Osteocyte (in vitro differentiated cells): ENCODE measurements at places on chromosomes 13 and 19.

DNA sequence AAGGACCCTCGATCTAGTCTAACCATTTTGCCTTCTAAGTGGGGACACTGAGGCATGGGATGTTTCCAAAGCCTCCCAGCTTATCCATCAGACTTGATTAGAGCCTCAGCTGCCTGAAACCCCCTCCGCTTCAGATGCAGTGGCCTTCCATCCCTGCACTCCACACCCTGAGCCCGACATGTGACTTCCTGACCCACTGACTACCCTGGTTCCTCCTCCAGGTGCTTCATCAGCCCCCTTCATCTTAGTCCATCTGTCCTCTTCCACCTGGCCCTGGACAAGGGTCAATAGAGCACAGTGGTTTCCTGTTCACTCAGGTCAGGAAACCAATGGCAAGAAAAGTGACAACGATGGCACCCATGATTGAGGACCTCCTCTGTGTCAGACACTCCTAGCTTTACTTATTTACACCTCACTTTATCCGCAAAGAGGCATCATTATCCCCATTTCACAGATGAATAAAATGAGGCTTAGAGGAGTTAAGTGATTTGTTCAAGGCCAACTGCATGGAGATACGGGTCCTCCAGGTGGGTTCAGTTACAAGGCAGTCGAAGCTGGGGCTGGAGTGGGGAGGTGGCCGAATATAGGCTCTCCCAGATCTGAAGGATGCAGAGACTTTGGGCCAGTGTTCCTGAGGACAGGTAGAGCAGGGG lies 81.6 kb upstream of the TM9SF2 start:
- DNase-seq: no peak

GRCh38 chr13:105541565-105541964 lies 993.9 kb downstream of the EFNB2 start:
- DNase-seq: no peak

DNA sequence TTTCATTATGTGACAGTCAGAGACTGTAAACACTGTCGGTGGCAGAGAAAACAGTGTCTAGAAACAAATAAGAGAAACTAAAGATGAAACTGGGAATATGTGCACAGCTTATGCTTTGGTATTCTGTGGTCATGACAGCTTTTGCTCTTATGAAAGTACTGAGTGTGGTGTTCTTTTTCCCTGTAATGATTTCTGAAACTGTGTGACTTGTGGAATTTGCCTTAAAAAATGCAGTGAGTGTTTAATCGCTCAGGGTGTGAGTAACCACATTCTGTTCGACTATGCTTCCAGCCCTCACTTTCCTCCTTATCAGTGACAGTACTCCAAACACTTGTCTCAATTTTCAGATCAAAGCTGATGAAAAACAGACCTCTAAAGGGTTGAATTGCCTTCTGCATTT lies 66.9 kb upstream of the DIAPH3 start:
- no peak for DNase-seq

- DNase-seq: no peak
Observed at GRCh38 chr13:30906411-30907051, 460 bp downstream of the MEDAG start.

DNA sequence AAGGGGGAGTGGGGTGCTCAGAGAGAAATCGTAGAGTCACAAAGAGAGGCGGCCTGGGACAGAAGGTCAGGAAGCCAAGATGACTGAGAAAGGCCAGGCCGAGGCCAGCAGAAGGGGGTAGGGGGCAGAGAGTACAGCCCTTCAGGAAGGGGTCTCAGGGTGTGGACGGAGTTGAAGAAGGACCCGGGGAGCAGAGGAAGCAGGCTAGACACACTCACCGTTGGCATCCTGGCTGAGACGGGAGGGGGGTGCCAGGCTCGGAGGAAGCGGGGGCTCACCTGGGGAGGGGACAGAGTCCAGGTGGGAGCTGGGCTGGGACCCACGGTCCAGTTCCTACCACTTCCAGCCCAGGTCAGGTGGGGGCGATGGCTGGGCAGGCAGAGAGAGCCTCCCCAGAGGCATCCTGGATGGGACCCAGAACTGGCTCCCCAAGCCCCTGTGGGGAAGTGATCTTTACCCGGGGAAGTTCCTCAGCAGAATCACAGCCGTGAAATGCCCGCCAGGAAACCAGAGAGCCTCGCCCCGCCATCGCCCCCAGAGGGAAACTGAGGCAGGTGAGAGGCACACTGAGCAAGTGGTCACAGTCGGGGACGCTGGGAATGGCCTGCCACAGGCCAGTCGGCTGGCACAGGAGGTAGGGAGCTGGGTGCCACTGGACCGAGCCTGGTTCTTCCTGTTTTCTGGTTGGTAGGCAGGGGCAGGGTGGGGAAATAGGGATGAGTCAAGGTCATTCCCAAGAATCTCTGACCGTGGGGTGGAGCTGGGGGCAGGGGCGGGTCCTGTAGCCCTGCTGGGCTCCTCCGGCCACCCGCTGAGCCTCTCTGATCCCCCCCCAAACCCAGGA lies 1.4 kb downstream of the MATK start:
- no peak for DNase-seq

DNA sequence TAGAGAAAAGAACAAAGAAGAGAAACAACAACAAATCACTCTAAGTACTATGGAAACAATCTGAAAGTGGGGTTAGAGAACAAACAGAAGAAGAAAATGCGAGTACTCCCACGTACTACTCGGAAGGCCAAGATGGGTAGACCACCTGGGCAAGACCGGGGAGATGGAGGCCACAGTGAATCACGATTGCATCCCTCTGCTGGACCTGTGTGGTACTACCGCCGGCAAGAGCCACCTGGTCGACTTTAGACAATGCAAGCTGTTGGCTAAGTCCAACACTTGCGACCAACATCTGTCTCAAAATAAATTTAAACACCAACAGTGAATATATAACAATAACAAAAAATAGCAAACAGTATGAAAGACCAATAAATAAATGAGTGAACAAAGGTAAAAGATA lies 45.5 kb upstream of the ZNF91 start:
- DNase-seq: no peak
